Glutamatergic neuron (in vitro differentiated cells): ENCODE measurements at places on chromosomes 3 and 15. TPM values are rescaled to one million over a fixed set of nuclear protein-coding genes. Genes with fewer than 3 reads are reported as not detected.

DNA sequence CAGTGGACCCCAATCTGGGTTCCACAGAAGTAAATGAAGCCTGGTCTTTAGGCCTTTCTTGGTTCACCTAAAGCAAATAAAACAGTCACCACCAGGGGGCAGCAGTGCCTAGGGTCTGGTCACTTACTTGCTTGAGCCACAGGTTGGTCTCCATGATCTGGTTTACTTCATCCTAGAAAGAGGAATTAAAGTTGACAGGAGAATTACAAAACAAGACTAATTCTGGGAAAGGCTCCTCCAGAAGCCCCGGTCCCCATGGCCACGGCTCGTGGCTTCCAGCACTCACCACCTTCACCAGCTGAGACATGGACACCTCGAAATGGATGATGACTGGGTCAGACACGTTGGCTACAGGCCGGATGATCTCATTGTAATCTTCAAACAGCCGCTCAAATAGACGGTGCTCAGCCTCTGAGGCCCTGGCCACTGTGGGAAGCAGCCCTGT is 2.3 kb downstream of the CHRNA3 start:
- peak; percentile 94 for DNase-seq

- DNase-seq: no peak
These were observed 104.8 kb downstream of the ETFA start for GRCh38 chr15:76206325-76206976.

Gene RPL22L1
- 10.8 TPM for total RNA-seq

DNA sequence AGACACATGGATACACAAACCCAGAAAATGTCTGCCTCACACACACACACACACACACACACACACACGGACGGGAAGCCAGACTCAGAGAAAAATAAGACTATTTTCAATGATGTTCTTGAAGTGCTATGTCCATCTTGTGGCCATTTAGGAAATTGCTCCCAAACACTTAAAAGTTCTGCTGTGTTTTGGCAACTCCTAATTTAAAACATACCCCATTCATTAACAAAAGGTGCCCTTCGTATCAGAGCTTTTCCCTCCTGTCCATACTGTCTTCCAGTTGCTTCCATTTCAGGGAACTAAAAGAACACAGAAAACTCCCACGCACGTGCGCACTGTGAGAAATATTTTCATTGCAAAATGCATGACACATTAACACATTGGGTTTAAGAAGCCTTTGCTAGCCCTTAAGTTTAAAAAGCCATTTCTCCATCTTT is 44.6 kb downstream of the SLC12A1 start:
- DNase-seq: peak; percentile 43

Gene SLC2A2
- total RNA-seq: not detected

GRCh38 chr3:42035816-42036482 is 55.2 kb upstream of the TRAK1 start:
- DNase-seq: no peak

DNA sequence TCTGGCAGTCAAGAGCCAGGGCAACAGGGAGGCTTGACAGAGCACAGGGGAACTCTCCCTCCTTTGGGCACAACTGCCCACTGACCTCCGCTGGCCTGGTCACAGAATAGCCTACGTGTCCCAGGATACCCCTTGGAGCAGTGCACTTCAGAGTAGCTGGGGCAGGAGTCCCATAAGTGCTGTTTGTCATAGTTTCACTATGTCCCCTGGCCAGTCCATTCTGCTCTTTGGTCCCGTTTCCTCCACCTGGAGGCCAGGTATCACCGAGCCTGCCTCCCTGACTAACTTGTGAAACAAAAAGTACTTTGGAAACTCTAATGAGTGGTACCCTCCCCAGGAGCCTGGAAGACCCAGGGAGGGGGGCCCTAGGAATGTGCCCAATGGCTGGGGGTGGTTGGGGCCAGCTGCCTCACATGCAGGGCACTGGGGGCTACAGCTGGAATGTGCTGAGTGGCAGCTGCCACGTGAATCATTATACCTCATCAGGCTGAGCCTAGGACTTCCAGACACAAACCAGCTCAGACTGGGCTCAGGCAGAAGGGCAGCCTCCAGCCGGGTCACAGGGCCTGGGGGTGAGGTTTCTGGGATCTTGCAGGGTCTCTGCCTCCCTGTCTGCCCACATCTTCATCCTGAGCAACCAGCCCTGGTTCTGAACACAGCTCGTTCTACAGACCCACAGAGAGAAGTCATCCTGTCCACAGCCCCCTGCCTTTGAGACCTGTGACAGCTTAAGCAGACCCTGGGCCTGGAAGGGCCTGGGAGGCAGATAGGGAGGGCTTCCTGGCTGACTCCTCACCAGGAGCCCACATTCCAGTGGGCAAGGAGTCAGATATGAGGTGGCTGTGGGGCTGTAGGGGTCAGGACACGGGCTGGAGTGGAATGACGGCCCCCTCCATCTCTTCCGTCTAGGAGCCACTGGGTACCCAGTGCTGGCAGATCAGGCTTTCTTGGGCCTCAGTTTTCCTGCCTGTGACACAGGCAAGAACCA is 914 bp upstream of the PTH1R start:
- no peak for DNase-seq
